CD4-positive, alpha-beta T cell treated with Interferon alpha-2 for 1 hour (primary cell): ENCODE measurements at places on chromosomes 4 and X.
A peak's percentile ranks its signal among the peaks of the same experiment; 100 is the strongest.

DNA sequence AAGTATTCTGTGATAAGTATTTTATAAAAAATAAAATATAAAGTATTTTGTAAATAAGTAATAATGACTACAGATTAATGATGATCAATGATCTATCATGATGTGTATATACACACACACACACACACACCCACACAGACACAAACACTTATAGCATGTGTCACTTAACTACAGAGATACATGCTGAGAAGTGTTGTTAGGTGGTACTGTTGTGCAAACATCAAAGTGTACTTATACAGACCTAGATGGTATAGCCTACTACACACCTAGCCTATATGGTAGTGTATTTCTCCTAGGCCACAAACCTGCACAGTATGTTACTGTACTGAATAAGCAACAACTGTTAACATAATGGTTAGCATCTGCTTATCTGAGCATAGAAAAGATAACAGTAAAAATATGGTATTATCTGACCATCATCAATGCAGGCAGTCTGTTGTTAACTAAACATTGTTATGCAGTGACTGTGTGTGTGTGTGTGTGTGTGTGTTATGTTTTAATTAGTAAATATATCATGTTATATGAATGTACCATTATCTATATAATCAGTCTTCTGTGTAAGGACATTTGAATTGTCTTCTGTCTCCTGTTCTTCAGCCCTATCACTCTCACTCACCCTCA, 138.2 kb downstream of the CAMK2D start:
- no peak for DNase-seq

- no peak for DNase-seq
These were observed 34.0 kb downstream of the VEGFC start for GRCh38 chr4:176758731-176759130.

- peak; percentile 59 for DNase-seq
These were observed 1.7 kb downstream of the SAT1 start for GRCh38 chrX:23784470-23785331.

GRCh38 chr4:46715468-46715867, 193.6 kb downstream of the COX7B2 start:
- no peak for DNase-seq

DNA sequence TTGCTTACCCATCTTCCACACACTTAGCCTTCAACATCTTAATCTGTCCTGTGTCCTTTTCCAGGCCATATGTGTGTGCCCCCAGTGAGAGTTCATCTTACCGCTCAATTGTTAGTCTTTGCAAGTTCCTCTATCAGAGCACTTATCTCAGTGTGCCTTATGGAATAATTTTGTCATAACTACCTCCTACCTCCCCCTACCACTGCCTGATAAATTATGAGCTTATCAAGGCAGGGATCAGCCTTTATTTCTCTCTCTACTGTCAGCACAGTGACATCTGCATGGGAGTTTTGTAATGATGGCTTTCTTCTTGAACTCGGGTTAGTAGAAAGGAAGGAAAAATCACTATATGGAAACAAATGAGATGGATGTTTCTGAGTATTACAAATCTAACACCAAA, 53.2 kb downstream of the MTM1 start:
- DNase-seq: no peak

- no peak for DNase-seq
These were observed 57.7 kb downstream of the PRPS1 start for GRCh38 chrX:107686026-107686425.

GRCh38 chr4:151043803-151044515, 28.9 kb upstream of the LRBA start:
- DNase-seq: no peak

GRCh38 chr4:123415977-123416376, 19.4 kb downstream of the SPRY1 start:
- peak; percentile 19 for DNase-seq

GRCh38 chr4:183758758-183759447, 99.8 kb downstream of the TRAPPC11 start:
- DNase-seq: no peak
